Cardiac septum (tissue), 1 donor: ENCODE measurements at places on chromosomes 3 and 15.
A peak's percentile ranks its signal among the peaks of the same experiment; 100 is the strongest.

DNA sequence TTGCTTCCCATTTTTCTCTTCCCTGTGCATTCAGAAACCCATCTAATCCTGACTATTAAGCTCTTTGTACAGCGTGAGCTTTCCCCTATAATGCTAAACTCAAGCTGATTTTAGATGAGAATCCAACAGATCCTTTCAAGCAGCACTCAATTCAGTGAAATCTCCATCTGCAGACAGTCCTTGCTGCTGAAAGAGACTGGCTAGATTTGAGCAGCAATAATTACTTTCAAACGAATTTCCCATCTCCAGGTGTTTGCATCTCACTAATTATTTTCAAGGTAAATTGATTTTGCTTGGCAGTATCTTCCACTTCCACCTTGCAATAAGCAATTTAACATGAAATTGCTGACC lies 49.5 kb upstream of the SLC7A14 start:
- no peak for DNase-seq

DNA sequence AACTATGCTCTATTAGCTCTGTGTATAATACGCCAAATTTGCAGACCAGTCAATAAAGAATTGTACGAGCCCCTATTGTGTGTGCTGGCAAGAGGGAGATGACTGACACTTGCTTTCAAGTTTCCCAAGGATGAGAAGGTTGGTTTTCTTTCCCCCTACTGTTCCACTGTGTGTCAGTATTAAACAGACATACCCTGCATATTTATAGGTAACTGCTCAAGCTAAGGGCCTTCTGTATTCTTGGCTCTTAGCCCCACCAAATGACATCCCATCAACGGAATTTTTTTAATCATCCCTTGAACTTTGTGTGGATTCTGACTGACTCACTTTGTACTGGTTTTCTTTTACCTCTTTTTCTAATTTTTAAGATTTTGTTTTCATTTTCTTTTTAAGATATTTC lies 60.6 kb upstream of the GYG1 start:
- DNase-seq = no peak

DNA sequence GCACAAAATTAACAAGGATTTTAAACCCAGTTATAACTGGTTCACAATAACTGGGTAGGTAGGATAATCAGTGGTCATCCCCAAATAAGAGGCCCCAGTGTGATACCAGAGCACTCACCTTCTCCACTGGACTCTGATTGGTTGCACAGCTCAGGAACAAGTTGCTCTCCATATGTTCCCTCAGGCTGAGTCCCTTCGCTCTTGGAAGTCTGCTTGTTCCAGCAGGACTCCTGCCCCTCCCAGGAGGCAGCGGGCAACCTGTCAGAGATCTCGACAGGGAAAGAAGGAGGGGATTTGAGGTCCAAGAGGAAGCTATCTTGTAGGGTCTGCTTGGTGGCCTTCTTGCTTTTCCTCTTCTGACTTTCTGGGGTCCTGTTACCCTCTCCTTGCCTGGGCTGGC lies 51.6 kb upstream of the HEG1 start:
- no peak for DNase-seq

GRCh38 chr3:48679411-48680391 lies 6.0 kb downstream of the NCKIPSD start:
- no peak for DNase-seq

DNA sequence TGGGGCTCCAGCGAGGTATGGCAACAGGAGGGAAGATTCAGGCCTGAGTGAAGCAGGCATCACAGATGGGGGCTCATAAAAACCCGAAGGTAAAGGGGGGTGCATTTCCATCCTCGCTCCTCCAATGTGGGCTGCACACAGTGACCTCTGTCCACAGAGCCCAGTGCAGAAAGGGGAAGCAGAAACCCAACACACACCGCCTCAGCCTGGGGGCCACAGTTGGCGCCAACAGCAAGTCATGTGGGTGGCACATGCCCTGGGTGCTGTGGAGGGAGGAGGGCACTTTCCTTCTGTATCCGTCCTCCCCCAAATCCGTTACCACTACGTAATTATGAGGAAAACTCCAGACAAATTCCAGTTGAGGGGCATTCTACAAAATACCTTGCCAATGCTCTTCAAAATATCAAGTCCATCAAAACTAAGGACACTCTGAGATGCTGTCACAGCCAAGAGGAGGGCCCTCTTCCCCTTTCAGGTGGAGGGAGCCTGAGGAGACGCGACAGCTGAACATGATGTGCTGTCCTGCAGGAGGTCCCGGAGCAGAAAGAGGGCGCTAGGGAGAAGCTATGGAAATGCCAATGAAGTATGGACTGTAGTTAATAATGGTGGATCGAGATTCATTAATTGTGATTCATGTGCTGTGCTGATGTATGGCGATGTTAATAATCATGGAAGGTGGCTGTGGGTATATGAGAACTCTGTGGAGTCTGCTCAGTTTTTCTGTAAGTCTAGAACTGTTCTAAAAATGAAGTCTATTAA lies 16.4 kb downstream of the APBA2 start:
- peak; percentile 31 for DNase-seq

DNA sequence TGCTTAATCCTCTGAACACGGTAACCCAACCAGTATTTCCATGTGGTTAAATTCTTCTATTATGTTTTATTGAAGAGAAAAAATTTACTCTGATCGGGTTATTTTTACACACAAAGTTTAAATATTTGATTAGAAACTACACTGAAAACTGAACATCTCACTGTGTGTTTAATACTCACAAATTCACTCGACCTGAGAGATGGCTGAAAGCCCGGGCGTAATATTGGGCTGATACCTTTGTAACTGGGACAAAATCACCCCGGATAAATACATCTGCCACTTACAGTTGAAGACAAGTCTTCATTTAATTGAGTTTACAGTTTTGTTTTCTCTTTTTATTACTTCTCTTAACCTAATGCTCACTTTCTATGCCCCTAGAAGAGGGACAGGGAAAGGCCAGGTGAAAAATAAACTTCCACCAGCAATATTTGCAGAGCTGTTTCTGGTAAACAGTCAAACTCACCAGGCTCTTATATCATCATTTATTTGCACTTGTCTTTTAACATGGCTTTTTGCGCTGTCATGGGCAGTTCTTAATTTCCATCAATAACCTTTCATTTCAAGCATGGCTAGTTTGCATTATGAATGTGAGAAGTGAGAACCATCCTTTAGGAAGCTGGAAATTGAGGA lies 145.6 kb upstream of the TMCO5A start:
- no peak for DNase-seq

DNA sequence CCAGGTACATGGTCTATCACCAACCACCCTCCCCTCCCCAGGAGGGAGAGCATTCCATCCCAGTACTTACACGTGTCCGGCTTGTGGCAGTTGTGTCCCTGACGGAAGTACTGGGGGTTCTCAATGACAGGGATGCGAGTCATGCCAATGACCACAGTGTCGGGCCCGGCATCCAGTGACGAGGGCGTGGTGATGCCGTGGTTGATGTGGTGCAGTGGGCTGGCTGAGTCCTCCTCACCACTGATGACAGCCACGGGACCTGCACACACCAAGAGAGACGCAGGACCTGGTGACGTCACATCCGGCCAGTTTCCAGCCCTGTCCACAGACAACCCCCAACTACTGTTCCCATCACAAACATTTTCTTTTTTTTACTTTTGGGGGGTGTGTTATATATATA lies 223.8 kb downstream of the NTRK3 start:
- DNase-seq = no peak

DNA sequence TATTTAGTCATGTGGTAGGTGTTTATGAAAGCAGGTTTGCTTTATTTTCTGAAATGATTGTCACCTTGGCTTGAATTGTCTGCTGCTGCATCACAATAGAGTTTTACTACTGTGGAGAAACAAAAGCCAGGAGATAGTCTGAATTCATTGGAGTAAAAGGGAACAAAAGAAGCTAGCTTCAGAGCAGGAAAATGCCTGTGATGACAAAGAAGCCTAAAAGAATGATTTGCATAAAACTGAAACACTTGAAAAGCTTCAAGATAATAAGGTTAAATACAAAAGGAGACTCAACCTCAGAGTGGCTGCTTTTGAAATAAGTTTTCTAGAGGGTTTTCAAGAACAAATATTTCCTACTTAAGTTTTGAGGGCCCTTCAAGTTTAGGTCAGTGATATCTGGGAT lies 138.3 kb downstream of the PTPRG start:
- DNase-seq = no peak

- no peak for DNase-seq
Measured at GRCh38 chr3:179108086-179108485, 36.5 kb upstream of the ZMAT3 start.

DNA sequence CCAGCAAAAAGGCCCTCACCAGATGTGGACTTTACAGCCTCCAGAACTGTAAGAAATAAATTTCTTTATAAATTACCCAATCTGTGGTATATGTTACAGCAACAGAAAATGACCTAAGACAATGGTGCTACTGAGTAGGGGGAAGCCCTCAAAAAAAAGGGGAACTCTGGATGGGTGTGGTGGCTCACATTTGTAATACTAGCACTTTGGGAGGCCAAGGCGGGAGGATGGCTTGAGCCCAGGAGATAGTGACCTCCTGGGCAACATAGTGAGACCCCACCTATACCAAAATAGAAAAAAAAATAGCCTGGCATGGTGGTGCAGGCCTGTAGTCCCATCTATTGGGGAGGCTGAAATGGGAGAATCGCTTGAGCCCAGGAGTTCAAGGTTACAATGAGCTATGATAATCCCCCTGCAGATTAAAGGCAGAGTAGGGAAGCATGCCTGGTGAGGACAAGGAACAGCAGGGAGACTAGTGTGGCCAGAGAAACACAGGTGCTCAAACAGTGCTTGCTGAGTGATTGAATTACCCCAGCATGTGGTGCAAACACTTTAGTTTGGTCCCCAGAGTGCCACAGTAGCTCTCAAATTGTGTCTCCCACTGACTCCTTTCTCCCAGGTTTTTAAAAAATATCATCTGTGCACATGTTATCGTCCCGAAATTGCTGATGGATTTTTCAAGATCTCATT lies 13.9 kb upstream of the USP3 start:
- DNase-seq = peak; percentile 75

DNA sequence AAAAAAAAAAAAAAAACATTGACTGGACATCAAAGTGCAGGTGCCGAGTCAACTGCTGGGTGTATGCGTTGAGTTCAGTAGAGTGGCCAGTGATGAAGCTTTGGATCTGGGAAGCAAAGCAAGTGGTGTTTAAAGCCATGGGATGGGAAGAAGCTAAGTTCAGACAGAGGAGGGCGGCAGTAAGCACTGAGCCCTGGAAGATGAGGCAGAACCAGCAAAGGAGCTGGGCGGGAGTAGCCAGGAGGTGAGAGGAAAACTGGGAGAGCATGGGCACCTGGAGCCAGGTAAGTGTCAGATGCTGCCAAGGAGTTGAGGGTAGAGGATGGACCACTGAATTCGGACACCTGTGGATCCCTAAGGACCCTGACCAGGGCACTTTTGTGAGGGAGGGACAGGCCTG lies 11.4 kb upstream of the GNAI2 start:
- no peak for DNase-seq

DNA sequence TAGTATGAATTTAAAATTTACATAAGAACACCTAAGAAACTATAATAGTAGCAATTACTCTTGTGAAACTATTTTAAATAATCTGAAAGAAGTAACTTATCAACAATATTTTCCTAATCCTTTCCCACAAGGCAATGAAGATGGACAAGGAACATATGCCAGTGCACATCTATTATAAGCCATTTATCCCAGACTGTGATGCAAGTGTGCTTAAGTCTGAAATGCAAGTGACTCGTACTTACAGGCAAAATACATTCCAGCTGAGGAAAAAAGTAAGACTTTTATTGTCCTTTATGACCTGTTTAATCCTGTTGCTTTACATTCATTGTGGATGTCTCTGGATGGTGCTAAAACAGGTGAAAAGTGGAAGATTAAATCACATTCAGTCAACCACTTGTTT lies 709.4 kb downstream of the ZNF385D start:
- no peak for DNase-seq
